ENCODE measurements at places on chromosomes 6 and 20.

GRCh38 chr6:139343052-139343750 lies 31.2 kb downstream of the CITED2 start:
- no peak for DNase-seq

- DNase-seq, result no peak
Observed at GRCh38 chr20:49392745-49393144, 89.7 kb downstream of the KCNB1 start.

- DNase-seq, result no peak
Observed at GRCh38 chr6:146153040-146153758, 124.3 kb downstream of the GRM1 start.

GRCh38 chr6:107423474-107423990 lies 35.8 kb downstream of the PDSS2 start:
- DNase-seq, result no peak

GRCh38 chr6:44667668-44668390 lies 280.3 kb downstream of the CDC5L start:
- no peak for DNase-seq

GRCh38 chr20:3209257-3209945 lies at the start of gene ITPA:
Gene ITPA, plus strand, starts transcription at chr20:3209498. Its CDS starts 54 bp downstream, at chr20:3209552.
- peak; percentile 67 for DNase-seq

GRCh38 chr6:37407948-37408347 lies 25.1 kb upstream of the CMTR1 start:
- no peak for DNase-seq

- peak; percentile 44 for DNase-seq
Observed at GRCh38 chr20:63854069-63854765, 7.1 kb upstream of the ABHD16B start.

DNA sequence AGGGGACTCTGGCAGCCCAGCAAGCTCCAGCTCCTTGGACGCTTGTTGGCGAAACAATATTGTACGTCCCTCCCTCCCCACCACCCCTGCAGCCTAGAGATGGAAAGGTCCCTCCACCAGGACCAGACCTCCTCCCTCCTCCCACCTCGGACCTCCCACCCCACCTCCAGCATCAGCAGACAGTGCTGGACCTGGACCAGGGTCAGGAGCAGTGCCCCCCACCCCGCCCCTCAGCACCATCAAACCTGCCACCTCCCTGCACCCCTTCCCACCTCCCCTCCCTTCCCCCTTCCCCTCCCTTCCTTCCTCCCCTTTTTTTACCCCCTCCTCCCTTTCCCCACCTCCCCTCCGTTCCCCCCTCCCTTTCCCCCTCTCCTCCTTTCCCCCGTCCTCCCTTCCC lies 98.4 kb downstream of the TAF4 start:
- DNase-seq, result no peak

DNA sequence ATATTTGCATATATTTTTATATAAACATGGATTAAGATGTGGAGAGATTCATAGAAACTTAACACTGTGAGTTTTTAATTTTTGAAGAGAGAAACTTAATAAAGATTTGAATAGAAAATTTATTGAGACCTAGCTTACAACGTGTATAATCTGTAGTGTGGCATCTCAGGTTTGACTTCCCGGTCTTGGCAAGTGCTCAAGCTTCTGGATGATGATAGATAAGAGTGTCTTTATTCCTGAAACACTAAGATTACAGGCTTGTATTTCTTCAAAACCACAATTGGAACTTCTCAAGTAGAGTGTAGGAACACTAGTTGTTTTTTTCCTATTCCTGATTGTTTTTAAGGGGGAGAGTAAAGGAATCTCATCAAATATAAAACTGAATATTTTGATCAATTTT lies 64.6 kb upstream of the NOTCH4 start:
- DNase-seq, result no peak

DNA sequence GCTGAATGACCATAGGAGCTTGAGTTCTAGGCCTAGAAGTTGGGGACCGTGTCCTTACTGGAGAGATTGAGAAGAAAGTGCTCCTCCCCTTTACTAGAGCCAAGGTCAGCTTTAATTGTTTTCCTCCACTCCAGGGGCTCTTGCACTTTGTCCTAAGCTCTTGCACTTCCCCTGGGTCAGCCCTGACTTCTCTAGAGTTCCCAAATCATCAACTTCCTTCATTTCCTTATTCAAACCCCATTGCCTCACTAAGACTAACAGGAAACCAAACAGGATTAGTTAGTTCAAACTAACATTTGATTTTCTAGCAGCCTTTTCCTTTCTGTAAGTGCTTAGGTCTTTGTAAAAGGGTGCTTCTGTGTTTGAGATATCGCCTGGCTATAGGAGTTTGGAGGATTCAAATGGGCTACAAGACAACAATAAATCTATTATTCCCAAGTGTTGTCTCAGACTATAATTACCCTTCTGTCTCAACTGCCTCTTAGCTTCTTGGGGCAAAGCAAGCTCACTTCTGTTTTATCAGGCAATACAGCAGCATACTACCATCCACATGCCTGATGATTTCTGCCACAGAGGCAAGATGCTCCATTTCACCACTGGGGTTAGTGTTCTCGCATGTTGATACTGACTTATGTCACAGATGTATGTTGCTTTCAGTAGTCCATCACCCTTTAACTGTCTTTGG lies 12.8 kb upstream of the DTNBP1 start:
- no peak for DNase-seq

DNA sequence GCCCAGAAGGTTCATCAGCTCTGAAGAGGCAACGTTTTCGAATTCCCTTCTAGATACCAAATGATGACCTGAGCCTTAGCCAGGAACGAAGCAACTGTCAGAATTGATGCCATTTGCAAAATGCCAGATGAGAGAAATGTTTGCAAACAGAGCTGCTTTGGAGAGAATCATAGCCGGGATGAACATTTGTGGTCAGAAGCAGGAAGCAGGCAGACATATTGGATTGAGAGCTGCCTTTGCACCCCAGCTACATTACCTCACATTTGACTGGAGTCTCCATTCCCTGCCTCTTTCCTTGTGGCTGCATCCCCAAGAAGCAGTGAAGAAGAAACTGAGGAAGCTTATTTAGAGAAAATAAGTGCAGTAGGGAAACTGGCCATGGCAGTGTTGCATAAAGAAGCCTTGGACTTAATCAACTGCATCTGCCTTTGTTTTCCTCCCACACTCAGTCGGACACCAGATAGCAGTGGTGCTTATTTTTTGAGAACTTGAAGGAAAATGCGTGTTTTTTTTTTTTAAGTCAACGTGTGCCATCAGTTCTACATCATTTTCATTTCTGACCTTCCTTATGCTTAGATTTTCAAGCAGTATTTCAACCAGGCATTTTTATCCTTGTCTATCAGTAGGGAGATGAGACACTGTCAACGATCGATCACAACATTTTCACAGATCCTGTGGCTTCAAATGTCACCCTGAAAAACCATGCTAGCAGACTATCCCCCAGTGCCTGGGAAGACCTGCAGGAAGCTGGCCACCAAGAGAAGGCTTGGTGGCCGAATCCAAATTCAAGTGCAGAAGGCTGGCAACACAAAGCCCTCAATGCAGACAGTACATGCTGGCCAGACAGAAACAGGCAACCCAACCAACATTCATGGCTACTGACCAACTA lies 541.2 kb upstream of the JARID2 start:
- no peak for DNase-seq

DNA sequence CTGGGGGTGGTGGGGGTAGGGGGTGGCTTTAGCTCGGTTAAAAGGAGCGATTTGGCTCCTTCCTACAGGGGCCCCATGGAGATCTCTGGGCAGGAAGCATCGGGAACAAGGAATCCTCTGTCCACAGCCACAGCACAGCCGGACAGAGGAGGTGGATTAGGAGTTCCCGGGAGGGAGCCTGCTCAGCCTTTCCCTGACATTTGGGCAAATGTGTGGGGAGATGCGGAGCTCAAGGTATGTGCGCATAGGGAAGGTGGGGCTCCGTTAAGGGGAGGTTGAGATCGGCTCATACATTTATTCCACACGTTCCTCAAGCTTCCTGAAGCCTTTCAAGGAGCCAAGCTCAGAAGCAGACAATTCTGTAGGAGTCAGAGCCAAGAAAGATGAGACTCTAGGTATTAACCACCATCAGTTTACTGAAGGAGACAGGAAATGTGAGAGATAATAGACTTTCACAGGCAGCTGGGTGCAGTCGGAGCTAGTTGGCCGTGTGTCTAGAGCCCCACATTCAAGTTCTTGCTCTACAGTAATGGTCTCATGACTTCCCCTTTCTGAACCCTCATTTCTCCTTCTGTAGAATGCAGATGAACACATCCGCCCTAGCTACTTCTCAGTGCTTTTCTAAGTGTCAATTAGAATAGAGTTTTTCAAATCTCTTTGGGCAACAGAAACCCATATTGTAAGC lies 40.8 kb upstream of the EPB41L1 start:
- no peak for DNase-seq

GRCh38 chr6:102686461-102686860 lies 1293.0 kb downstream of the GRIK2 start:
- no peak for DNase-seq

DNA sequence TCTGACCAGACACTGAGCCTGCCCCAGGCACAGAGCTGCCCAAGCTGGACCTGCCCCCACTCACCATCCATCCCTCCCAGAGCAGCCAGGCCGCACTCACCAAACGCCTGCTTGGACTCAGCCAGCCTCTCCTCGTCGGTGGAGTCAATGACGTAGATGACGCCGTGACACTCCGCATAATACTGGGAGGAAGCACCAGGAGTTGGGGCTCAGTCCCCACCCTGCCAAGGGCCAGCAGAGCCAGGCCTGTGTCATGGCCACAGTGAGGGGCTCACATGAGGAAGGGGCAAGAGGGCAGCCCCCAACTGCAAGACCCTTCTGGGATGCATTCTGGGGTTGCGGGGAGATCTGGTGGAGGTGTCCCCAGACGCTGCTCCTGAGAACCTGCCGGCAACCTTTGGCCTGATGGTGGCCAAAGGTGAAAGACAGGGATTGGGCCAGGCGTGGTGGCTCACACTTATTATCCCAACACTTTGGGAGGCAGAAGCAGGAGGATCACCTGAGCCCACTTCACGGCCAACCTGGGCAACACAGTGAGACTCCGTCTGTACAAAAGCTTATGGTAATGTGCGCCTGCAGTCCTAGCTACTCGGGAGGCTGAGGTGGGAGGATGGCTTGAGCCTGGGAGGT lies 5.6 kb downstream of the ARFRP1 start:
- no peak for DNase-seq

- DNase-seq, result no peak
Observed at GRCh38 chr6:116047173-116047933, 13.3 kb downstream of the FRK start.

- DNase-seq, result no peak
Observed at GRCh38 chr6:160088784-160089533, 32.7 kb upstream of the SLC22A1 start.

GRCh38 chr20:62315773-62316172 lies 13.0 kb downstream of the ADRM1 start:
- DNase-seq, result no peak

GRCh38 chr6:161029195-161029809 lies 37.7 kb downstream of the MAP3K4 start:
- DNase-seq, result no peak

DNA sequence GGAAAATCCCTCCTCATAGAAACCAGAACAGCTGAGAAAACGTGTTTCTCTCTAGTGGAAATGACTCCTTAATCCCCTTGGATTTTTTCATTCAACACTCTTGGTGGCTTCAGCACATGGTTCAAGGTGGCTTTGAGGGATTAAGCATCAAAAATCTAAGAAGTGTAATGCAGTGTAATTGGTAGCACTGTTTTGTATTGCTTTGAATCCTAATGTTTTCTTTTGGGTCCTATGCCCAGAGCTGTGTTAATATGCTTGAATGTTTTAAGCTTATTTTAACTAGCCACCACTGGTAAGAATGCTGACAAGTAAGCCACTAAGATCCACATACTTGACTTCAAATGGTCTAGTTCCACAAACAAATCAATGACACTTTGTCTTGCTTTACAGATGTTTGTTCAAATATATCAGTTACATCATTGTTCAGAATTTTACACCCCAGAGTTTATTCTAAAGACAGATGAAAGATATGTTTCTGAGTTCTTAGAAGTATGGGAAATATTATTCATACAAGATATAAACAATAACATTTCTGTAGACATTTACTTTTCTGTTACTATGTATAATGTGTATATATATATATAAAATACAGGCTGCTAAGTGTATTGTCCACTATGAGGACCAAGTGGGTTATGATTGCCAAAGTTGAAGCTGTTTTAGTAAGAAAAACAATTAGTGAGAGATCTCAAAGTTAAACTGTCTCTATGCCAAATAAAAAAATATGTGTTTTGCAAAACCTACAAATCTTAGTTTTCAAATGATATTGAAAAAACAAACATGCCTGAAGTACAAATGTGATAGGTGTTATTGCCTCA lies 220.8 kb downstream of the OGFRL1 start:
- DNase-seq, result no peak

All from CD4-positive, alpha-beta T cell treated with Interleukin-4 for 1 hour (primary cell).